ENCODE measurements at places on chromosomes 11 and 22.

- DNase-seq = no peak
Measured at GRCh38 chr11:66973956-66974580, 1.0 kb upstream of the C11orf86 start.

DNA sequence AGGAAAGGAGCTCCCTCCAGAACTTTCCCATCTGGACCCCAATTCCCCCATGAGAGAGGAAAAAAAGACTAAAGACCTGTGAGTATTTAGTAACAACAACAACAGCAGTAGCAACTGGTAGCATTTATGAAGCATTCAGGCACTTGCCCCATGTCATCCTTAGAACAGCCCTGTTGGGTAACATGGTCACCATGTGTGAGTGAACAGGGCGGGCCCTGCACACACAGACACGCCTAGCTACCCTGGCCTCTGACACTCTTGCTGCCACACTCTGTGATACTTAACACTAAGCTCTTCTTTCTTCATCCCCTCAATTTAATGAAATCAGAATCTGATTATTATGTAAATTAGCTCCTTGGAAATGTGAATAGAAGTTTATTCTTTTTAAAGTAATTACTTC lies 26.1 kb upstream of the SLC25A18 start:
- no peak for DNase-seq

DNA sequence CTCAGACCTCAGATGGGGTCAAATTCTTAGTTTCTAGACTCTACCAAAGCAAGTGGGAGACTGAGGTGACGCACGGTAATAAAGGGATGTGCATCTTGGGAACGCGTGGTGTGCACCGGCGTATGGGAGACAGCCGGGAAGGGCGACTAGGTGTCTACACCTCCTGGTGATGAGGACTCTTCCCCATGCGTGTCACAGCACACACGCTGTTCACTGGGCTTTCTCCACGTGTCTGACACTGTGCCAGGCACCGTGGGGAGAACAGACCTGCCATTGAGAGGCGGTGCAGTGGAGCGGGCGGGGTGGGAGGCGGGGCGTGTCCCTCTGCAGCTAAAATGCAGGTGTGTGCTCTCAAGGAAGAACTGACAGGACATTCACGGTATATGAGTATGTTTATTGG lies 5.3 kb downstream of the FXYD6 start:
- DNase-seq = no peak

DNA sequence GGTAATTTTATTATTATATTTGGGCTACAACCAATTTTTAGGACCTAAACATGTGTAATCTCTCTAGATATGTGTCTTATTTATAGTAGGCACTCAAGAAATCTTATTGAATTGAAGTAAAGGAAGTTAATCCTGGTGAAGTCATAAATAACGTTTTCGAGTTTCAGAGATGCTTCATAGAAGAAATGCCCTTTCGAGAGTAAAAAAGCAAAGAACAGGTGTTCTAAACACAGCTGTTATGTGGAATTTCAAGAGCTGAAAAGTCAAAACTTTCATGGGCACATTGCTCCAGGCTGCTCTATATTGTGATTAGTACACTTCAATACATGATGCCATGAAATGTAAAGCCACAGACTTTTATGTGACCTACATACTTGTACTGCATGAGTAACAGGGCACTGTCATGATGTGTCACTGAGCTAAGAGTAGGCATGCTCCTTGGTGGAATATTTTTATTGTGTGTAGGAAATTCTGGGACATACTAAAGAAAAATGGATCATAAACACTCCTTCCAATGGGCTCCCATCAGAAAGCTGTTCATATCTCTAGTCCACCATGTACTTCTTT lies 7.2 kb upstream of the ELMOD1 start:
- no peak for DNase-seq

DNA sequence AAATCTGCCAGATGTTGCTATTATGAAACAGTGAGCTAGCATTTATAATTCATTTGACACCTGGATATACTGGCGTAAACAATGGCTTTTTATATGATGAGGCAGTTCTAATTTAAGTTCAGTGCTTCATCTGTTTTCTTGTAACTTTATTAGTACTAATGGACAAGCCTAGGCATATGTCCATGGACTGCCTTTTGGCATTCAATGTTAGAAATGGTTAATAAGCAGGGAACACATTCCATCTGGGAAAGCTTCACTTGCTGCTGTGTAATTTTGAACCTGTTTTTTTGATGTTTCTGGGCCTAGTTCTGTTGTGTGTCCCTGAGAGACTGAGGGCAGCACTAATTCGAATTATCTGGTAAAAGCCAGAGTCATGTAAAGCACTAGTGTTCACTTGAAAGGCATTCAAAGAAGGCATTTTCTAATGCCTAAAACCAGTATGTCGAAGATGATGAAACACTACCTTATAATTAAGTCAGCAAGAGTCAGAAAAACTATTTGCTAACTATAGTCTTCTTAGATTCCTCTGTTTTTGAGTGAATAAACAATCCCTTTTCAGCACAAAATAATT lies 138.5 kb downstream of the SWAP70 start:
- no peak for DNase-seq
